ENCODE measurements at places on chromosomes 7 and 10. TPM values are rescaled to one million over a fixed set of nuclear protein-coding genes. Genes with fewer than 3 reads are reported as not detected.

The TRIM50 gene
- total RNA-seq: not detected

The ICA1 gene
- total RNA-seq: not detected

The SPRN gene
- 1.3 TPM for total RNA-seq

The TEX36 gene
- not detected for total RNA-seq

The TMEM130 gene
- total RNA-seq: 1.1 TPM

The SMARCD3 gene
- total RNA-seq: 41.0 TPM

The CALN1 gene
- not detected for total RNA-seq

The GPC2 gene
- not detected for total RNA-seq

The AGMO gene
- total RNA-seq: 0.54 TPM

The SH3PXD2A gene
- total RNA-seq: 14.4 TPM

The AKR1B15 gene
- not detected for total RNA-seq

The TUBB8 gene
- total RNA-seq: not detected

The TCERG1L gene
- not detected for total RNA-seq

The ELFN1 gene
- 0.65 TPM for total RNA-seq

The IQUB gene
- under 0.01 TPM for total RNA-seq

The MYL7 gene
- total RNA-seq: not detected

The WNT8B gene
- not detected for total RNA-seq

The HTR7 gene
- total RNA-seq: 2.4 TPM

The RPP30 gene
- total RNA-seq: 32.9 TPM

The LEP gene
- total RNA-seq: 0.16 TPM

The SLC16A12 gene
- 5.8 TPM for total RNA-seq

The OR2A42 gene
- not detected for total RNA-seq

The C10orf62 gene
- not detected for total RNA-seq

The SLC13A4 gene
- total RNA-seq: not detected

The ZNF107 gene
- 2.0 TPM for total RNA-seq
